ENCODE measurements at places on chromosomes 16 and 17. TPM values are rescaled to one million over a fixed set of nuclear protein-coding genes. Genes with fewer than 3 reads are reported as not detected.

Gene ZNF19
- total RNA-seq, result 3.0 TPM

Gene ZNF624
- 1.4 TPM for total RNA-seq

Gene SPNS3
- total RNA-seq, result 2.7 TPM

Gene TRAPPC2L
- total RNA-seq, result 40.9 TPM

Gene NCOR1
- total RNA-seq, result 20.9 TPM

Gene IFI35
- total RNA-seq, result 42.9 TPM

Gene NXPH3
- 0.27 TPM for total RNA-seq

Gene VPS4A
- total RNA-seq, result 33.2 TPM

Gene ZFP3
- not detected for total RNA-seq

Gene METTL22
- total RNA-seq, result 30.7 TPM

Gene PLCG2
- 3.9 TPM for total RNA-seq

Gene TMC7
- total RNA-seq, result 1.6 TPM

Gene CACNG4
- total RNA-seq, result not detected

Gene QPRT
- 101 TPM for total RNA-seq

Gene KRTAP3-2
- not detected for total RNA-seq

Gene ESRP2
- total RNA-seq, result not detected

All from Caki2 (cell line).